ENCODE measurements at places on chromosomes 3 and 15.

DNA sequence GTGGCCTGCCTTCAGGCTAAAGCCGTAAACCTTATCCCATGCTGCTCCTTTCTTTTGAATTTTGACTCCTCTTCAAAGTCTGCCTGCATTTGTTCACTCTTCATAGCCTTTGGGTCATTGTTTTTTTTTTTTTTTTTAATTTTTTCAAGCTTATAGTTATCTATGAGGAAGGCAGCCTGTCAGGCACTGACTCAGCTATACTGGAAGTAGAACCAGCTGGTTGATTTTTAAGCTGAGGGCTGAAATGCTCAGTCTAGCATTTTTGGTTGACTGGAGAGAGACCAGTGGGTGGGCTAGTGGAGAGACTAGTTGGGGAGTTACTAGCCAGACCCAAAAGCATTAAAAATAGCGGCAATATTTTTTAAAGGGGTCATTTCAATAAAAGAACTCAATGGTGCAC, 44.1 kb downstream of the C3orf20 start:
- no peak for DNase-seq

- no peak for DNase-seq
Observed at GRCh38 chr3:170256597-170256996, 34.4 kb downstream of the PRKCI start.

DNA sequence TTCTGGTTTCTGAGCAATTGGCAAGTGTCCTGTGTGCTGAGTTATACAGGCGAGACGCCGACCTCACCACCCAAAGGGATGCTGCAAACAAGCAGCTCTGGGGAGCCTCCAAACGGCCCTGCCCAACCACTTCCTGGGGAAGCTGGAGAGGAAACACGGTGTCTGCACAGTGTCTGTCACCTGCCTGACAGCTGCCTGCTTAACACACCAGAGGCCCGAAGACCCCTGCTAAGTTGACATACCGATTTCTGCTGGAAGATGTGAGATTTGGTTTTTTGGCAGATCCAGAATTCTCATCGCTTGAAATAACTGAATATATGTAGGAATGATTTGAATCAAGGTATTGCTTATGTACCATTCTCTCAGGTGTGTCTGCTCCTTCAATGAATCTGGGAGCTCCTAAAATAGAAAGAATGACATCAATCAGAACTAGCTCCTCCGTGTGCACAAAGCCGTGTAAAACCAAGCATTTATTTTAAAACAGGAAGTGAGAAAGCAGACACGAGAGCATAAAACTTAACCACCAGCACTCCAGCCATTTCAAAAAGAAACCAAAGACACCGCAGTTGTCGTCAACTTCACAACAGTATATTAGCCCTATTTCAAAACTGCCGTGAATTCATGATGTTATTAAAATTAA, 27.2 kb downstream of the LRRC2 start:
- peak; percentile 79 for DNase-seq

- DNase-seq = no peak
Observed at GRCh38 chr3:48429960-48430707, at the start of gene PLXNB1. Gene PLXNB1 (minus strand): TSS chr3:48430086. CDS start chr3:48424611, 5,475 bp downstream.

GRCh38 chr3:5423523-5423922, 236.0 kb downstream of the EDEM1 start:
- peak; percentile 72 for DNase-seq

DNA sequence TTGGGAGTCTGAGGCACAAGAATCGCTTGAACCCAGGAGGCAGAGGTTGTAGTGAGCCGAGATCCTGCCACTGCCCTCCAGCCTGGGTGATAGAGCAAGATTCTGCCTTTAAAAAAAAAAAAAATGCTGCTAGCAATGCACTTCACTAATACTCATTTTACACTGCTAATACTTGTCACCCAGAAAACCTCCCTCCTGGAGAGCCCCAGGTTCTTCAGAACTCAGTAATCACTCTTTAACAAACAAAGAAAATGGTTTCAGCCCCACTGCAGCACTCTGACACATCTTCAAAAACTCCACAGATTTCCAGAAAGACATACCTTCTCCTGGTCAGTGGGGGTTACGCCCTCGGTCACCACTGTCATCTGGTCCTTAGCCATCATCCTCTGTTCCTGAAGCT, 366.7 kb downstream of the SHQ1 start:
- DNase-seq = no peak

- DNase-seq = no peak
Observed at GRCh38 chr3:37499061-37499785, 324.8 kb upstream of the LRRFIP2 start.

GRCh38 chr3:147305533-147306250, 100.7 kb downstream of the ZIC4 start:
- no peak for DNase-seq

DNA sequence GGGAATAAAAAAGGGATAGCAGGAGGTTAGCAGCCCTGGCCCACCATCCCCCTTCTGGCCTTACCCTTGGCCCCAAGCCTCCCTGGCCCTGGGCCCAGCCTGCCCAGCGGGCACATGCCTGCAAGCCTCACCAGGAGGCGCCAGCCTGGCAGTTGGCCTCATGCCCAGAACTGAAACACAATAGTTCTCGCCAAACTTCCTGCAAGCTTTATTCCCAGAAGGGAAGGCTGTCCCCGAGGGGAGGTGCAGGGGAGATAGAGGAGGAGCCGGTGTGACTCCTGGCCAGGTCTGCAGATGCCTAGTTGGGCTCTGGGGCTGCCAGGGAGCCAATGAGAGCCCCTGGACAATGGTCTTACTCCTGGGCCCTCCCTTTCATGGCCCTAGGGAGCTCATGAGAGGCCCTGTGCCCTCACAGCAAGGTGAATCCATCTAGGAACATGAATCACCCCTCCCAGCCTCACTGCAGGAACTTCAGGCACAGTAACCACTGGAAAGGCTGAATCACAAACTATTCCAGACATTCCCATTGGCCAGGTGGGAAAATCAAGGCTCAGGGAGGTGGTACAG, 4.0 kb downstream of the CCDC33 start:
- no peak for DNase-seq

DNA sequence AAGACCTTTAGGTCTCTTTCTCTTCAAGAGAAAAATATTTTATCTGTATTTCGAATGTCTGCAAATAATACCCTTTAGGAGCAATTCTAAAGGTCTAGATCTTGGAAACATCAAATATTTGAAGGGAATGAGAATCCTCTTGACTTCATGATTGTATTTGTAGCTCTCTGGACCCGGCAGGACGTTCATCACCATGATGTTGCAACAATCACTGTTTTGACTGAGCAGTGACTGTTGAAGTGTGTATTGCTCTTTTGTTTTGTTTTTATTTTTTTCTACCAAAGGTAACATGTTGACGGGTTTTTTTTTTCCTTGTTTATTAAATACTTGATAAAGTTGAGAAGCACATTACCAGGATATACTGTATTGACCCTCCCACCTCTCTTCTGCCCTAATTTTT, 55.3 kb upstream of the CCR4 start:
- DNase-seq = no peak

- DNase-seq = no peak
Observed at GRCh38 chr15:79874242-79874641, 22.6 kb downstream of the MTHFS start.

- peak; percentile 26 for DNase-seq
Observed at GRCh38 chr3:150469031-150469930, 61.2 kb downstream of the TSC22D2 start.

DNA sequence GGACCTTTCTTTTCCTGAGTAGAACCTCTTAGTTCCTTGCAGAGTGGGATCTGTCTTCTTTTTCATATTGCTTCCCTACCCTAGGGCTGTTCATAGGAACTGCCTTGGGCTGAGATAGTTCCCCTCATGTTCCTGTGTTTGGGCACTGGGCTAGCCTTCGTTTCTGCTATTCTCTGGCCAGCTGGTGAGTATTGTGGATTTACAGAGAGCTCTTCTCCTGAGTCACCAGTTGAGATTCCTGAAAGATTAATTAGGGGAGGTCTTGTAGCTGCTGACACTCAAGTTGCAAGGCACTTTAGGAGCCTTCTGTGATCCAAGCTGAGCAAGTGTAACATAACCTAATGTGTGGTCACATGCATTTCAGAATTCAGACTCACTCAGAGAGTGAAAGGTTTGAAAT, 30.7 kb downstream of the CHD2 start:
- no peak for DNase-seq

- no peak for DNase-seq
Observed at GRCh38 chr3:187290503-187290902, 1.0 kb downstream of the MASP1 start.

DNA sequence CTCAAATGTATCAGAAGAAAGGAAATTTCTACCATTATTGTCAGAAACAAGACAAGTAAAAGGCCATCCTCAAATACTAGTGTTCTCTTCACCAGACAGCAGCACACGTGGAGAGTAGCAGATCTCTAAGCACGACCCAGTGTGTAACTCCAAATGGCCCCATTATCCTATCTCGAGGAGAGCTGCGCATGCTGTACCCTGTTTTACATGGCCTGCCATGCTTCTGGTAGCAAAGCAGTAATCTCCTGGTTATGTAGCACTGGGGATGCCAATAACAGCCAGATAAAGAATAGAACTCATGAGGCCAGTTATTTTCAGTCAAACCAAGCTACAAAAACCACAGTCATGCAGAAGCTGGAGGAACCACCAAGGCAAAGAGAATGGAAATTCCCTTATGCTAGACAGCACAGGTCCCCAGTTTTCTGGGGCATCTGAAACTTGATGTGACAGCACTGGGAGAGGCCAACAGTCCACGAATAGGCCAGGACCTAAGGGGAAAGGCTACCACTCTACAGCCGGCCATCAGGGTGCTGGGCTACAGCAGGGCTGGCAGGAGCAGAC, 73.0 kb downstream of the LIPC start:
- DNase-seq = no peak

DNA sequence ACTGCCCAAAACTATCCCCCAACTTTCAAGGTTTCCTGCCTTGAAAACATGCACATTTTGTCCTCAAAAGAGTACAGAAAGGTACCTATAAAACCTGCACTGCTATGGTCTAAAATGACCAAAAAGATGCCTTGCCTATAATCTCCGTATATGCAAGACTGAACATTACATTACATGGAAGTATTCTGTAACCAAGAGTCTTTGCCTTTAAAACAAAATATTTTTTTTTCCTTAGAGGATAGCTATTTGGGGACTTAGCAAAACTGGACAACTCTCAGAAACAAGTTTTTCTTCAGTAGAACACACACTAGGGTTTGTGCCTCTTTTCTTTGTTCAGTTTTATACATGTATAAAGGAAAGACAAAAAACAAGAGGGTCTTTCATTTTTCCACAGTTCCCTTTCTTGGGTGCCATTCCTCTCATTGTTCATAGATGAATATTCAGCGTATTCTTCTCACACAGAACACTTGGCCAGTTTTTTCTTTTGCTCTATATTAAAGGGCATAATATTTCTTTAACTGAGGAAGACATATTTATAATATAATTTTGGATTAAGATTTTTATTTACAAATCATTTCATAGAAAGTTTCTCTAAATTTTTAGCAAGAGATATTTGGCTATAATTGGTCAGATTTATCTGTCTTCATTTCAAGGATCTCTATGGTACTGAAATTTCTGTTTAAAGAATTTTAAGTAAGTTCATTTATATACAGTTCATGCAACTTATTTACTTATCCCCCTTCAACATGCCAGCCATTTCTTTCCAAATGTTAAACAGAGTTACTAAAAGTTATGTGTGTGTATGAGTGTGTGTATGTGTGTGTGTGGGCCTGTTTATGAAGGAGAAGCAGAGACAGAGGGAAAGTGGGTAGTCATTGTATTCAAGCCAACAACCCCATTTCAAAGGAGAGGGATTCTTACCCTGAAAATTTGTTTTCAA, 142.6 kb downstream of the ZBTB20 start:
- DNase-seq = no peak

DNA sequence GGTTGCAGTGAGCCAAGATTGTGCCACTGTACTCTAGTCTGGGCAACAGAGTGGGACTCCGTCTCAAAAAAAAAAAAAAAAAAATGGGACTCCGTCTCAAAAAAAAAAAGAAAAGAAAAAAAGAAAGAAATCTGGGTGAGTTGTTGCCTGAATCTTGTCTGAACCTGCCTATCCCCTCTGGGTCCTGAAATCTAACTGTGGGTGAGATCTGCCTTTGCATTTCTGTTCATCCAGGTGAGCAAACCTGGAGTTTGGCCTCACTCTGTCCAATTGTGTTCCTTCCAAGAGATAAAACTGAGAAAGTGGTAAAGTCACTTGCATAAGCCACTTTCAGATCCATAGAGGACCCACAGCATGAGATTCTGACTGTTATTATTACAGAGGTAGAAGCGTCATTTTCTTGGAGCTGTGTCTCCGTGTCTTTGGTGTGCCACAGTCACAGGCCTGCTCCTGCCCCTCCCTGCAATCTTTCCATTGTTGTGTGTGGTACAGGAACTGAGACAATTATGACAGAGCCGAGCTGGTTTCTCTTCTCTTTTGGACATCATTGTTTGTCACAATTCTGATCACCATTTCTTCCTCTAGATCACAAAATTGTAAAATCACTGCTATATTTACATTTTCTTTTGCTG, 235.9 kb downstream of the LPP start:
- peak; percentile 92 for DNase-seq

DNA sequence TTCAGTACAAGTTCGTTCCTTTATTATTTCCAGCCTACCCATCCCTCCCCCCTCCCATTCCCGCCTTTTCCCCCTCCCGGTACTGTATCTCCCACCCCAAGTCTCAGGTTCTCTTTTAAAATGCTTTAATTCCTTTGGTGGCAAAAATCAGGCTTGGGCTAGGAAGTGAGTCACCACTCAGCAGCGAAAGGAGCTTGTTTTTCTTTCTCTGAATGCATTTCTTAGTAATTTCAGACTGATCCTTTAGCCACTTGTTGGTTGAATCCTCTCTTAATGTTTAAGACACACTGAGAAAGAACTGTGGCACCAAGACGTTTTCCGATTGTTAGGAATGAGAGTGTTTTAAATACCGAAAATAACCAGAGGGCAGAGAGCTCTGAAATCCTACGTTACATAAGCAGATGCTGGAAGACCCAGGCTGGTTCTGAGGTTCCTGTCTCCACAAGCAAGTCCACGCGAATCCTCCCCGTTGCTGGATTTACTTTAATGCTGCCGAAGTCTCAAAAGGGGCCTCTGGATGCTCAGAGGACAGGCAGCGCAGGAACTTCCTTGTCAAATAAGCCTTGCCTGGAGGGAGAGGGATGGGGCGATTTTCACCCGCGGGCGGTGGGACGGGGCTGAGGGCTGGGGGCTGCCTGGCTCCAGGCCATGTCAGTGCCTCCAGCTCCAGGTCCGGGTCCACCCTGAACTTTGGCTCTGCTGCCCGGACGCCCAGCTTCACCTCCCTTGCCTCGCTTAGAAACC, 854 bp upstream of the COL8A1 start:
- no peak for DNase-seq

GRCh38 chr3:146739203-146739671, 134.1 kb upstream of the PLSCR5 start:
- no peak for DNase-seq

- DNase-seq = no peak
Observed at GRCh38 chr3:18223974-18224373, 201.2 kb downstream of the SATB1 start.

GRCh38 chr3:152172460-152172859, 96.3 kb upstream of the MBNL1 start:
- no peak for DNase-seq

DNA sequence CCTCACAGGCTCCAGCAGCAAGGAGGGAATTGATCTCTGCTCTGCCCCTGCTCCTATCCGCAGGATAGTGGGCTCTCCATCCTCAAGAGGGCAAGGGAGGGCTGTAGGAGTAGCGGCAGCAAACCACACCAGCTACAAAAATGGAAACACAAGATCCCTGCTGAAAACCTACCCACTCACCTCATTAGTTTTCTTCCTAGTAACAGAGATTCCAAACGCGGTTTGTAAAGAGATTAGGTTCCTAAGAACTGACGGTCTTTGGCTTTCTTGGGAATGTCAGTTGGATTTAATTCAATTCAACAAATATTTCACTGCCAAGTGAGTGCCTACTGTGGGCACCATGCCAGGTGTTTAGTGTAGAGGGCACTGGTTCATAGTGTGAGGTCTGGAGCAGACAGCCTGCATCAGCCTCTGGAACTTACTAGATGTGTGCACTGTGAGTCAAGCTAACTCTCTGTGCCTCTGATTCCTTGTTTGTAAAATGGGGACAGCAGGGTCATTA, 84.7 kb downstream of the MRPL46 start:
- no peak for DNase-seq

Measured in inflammatory macrophage (primary cell).